ENCODE measurements at places on chromosomes 2 and 18.

- peak; percentile 4 for DNase-seq
These were observed 312.5 kb upstream of the HS6ST1 start for GRCh38 chr2:128630974-128631697.

DNA sequence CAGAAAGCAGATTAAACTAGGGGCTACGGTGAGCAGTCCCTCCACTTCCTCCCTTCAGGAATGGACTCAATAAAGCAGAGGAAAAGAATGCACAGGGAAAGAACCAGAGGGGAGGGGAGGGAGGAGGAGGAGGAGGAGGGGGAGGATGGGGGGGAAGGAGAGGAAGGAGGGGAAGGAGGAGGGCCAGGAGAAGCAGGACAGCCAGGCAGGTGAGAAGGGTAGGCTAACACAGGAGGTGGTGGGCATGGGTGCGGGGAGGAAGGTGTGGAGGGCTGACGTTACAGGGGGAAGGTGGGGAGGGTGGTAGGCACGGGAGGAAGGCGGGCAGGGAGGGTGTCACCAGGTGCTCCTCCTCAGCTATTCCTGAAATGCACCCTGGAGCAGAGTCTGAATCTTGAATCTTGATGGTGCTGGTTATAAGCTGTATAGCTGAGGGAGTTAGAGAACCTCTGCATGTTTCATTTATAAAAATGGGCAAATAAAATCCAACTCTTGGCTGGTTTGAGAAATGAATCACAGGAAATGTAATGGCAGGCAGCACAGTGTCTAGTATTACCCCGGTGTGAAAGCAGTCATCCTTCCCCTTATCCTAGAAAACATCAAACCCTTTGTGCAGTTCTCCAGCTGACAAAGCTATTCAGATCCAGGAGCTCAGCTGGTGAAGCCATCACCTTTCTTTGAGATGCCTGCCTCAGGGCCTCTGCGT, 3.4 kb downstream of the TMEM18 start:
- no peak for DNase-seq

DNA sequence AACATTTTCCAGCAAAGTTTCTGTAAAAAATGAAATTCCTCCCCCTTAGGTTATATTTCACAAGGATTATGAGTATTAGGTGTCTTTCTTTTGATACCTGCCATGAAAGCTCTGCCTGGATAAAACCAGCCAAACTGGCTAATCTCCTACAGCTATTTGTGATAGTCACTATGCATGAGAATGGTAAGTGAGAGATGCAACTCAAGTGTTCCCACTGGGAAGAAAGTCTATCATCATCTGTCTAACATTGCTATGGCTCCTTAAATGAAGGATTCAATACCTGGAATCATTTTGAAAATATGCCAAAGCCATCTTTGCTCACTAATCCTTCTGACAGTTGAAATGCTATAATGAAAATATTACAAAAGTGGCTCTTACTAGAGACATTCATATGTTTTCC, 339.9 kb upstream of the LRRTM4 start:
- DNase-seq = no peak

DNA sequence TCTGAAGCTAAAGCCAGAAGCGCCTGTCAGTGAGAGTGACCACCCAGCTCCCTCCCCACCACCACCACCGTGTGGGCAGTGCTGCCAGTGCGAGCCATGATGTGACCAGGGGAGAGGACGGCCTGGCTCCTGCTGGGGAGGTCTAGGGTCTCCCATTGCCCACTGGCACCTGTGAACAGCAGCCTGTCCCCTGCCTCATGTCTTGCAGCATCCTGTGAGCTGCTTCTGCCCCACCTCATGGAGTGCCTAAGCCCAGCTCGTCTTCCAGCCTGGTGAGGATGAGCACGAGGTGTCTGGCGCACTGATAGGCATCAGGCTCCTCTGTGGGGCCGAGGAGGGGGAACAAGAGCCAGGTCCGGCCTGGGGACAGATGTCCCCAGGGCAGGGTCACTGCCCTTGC, 61.4 kb downstream of the FAM168B start:
- DNase-seq = no peak

DNA sequence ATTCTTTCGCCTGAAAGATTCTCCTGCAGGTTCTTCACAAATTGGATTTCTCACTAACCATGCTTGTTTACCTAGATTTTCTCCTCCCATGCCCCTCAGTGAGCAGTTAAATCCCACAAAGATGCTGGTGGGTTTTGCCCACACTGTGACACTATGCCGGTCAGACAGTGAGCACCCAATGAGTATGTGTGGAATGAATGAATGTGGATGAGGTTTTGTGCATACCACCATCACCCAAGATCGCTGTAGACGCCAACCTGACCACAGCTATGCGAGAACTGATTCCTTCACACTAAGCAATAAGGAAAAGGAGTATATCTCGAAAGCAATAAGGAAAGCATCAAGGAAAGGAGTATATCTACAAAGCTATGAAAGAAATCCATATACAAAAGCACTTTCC, 116.7 kb downstream of the PID1 start:
- DNase-seq = no peak

DNA sequence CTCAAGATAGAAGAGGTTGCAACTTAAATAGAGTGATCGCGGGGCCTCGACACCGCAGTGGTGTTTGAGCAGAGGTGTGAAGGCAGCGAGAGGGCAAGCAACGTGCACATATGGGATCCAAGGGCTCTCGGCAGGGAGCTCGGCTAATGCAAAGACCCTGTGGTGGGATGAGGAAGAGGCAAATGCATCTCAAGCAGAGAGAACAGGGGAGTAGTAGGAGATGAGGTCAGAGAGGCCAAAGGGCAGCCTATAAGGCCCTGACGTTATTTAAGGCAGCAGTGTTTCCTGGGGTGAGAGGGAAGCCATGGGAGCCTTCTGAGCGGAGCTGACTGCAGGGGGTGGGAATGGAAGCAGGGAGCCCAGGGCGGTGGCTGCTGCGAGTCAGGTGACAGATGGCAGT, 74.5 kb downstream of the MRPS9 start:
- DNase-seq = no peak

DNA sequence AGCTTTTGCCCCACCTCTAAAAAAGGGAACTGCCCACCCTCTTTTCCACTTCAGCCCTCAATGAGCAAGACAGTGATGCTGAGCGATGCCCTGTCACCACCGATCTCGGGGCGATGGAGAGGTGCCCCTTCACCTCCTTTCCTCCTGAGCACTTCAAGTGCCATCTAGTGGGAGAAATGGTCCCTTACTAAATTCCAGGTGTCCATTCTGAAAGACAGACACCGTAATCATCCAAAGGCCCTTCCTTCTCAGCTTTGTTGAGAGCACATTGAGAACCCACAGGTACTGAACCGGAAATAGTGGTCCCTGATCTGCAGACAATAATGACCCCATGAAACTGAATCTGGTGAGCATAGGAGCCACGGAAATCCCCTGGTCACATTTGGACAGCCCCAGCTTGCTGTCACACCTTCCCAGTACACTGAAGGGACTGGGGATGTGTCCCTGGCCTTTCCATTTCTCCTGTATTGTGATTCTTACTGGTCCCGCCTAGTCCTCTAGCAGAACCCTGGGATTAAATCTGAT, 38.5 kb downstream of the KCTD18 start:
- DNase-seq = no peak

DNA sequence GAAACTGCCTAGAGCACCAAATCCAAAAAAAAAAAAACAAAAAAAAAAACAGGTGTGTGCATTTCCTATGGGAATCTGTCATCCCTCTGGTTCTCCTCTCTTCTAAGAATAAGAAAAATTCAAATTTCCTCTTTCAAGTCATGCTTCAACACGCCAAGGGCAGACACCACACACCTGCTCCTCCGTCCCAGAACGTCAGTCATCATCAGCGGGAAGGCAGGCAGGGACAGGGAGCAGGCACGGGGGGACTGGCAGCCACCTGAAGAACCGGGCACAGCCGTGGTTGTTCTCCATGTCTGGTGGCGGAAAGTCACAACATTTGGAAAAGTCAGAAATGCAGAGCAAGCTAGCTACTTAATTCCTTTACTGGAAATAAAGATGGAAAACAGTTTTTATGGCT, 214.8 kb downstream of the IKZF2 start:
- peak; percentile 1 for DNase-seq

DNA sequence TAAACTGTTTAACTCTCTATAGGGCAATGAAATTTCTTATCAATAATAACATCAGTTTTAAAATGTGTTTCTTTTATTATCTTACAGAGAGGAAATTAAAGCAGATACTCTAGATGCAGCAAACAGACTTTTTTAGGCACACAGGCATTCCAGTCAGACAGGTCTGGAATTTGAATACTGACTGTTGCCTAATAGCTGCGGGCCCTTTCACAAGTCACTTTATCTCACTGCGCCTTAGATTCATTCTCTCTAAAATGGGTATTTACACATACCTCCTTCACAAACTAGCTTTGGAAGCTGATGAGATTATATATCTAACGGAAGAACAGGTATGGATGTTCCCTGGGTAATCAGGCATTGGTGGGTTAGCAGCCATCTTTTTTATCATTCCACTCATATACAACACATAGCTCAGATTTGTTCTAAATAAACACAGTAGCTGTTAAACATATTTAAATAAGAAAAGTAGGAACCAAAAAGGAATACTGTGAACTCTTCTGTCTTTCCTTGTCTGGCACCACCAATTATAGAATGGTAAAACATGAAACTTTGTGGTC, 104.2 kb downstream of the LRP2 start:
- DNase-seq = no peak

- no peak for DNase-seq
These were observed 172.7 kb upstream of the TRIB2 start for GRCh38 chr2:12543978-12544558.

- DNase-seq = no peak
These were observed 67.4 kb upstream of the ACVR1C start for GRCh38 chr2:157696036-157696435.

DNA sequence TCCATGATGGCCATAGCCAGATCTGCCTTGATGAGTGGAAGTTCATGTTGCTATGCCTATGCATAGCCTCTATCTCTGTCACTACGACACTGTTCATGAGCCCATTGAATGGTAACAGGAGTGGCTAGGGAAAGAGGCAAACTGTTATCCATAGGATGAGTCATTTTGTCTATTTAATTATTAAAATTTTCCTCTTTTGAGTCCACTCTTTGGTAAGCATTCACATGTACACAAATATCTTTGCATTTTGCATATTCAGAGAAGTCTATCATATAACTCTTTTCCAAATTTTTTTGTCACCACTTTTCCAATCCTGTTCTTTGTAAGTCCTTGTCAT, 364.4 kb downstream of the KCNJ3 start:
- no peak for DNase-seq

DNA sequence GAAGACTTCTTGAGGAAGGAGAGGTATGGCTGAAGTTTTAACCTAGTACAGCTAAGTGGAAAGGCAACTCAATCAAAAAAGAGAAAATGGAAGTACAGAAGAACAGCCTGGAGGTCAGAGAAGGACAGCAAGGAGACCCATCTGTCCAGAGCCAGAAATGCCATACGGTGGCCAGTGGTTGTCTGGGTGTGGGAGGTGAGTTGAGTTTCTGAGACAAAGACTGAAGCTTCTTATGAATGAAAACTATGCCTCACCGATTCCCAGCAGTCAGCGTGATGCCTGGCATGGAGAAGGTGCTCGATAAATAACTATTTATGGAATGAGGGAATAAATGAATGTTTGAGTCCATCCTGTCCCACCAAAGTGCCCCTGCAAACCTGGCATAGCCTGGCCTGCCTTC, 98.8 kb downstream of the MRO start:
- DNase-seq = no peak

DNA sequence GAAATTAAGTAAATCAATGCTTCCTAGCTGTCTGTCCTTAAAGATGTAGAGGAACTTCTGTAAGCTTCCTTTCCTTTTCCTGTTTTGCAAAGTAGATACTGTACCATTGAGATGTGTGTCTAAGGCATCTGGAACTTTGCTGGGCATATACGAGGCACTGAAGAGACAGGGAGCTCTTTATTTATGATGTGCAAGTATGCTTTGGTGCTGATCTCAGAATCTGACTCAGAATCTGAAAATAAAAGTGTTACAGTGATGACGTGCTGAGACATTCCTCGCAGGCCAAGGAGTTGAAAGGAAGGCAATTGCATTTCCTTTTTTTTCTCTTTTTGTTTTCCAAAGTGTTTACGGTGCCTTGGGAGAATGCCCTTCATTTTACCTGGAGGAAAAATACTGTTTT, 230.9 kb upstream of the RGPD4 start:
- DNase-seq = no peak

DNA sequence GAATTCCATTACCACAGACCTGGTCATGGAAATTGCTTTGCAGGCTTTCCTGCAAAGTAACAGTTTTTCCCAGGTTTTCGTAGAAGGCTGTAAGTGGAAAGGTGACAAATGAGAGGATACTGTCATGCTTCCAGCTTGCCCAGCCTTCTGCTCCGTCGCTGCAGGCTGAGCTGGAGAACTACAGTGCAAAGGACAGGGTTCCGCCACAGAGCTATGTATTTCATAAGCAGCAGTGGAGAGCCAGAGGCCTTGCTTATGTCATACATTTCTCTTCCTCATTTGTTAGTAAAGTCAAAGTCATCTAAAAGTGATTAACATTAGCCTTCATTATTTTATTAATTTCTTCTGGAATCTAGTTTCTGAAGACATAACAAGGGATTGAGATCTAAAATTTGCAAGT, 72.9 kb upstream of the RBM44 start:
- DNase-seq = no peak

DNA sequence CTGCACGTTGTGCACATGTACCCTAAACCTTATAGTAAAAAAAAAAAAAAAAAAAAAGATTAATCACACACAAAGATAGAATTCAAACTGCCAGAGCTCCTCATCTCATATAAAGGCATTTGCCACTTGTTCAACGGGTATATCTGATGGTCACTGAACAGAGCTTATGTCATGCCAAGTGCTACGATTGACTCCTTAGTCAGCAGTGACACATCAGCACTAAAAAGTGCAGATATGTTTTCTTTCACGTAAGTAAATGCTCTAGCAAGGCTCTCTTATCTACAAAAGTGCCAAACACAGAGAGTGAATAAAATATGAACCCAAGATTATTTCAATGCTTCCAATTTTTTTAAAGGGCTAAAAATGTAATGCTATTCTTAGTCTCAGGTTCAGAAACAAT, 1.1 kb downstream of the LMAN1 start:
- DNase-seq = no peak

GRCh38 chr18:79948719-79949411, 2.6 kb downstream of the SLC66A2 start:
- DNase-seq = peak; percentile 15

- no peak for DNase-seq
These were observed 433.7 kb downstream of the MBD2 start for GRCh38 chr18:53790786-53791185.

DNA sequence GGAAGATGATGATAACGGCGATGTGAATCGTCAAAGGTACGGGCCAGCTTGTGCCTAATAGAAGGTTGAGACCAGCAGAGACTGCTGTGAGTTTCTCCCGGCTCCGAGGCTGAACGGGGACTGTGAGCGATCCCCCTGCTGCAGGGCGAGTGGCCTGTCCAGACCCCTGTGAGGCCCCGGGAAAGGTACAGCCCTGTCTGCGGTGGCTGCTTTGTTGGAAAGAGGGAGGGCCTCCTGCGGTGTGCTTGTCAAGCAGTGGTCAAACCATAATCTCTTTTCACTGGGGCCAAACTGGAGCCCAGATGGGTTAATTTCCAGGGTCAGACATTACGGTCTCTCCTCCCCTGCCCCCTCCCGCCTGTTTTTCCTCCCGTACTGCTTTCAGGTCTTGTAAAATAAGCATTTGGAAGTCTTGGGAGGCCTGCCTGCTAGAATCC, 3.0 kb downstream of the FZD7 start:
- DNase-seq = no peak
